ENCODE measurements at places on chromosomes 12 and 14. TPM values are rescaled to one million over a fixed set of nuclear protein-coding genes. Genes with fewer than 3 reads are reported as not detected.

- no peak for DNase-seq
- H3K27ac ChIP-seq = no peak overlapping the region
- H3K27me3 ChIP-seq = no peaks in the 10 kb centered on the region
- peak overlapping the region; percentile 90 for H3K4me3 ChIP-seq
These were observed 1.2 kb downstream of the NCKAP5L start for GRCh38 chr12:49827051-49827400.

DNA sequence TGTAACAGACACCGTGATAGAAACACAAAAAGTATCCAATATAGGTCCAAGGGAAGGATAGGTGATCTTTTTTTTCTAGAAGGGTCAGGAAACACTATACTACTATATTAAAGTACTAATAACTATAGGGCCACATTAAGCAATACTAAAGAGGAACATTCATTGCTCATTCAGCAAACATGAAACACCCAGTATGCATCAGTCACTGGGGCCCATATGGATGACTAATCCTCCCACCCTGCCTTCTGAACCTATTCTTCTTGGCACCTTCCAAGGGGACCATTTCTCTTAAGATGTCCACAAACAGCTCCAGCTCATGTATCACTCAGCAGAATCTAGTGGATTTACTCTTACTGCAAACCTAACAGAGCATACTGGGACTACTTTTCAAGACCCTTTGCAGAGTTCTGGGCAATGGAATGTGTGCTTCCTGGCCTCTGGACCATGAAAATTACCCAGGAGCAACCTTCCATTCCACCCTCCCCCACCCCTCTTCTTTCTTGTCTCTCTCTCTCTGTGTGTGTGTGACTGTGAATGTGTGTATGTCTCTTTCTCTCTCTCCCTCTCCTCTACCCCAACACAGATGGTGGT lies 187.9 kb downstream of the EPS8 start:
- H3K4me3 ChIP-seq = no peak overlapping the region
- DNase-seq = no peak
- H3K27me3 ChIP-seq = no peaks in the 10 kb centered on the region
- no peaks in the 10 kb centered on the region for H3K36me3 ChIP-seq

DNA sequence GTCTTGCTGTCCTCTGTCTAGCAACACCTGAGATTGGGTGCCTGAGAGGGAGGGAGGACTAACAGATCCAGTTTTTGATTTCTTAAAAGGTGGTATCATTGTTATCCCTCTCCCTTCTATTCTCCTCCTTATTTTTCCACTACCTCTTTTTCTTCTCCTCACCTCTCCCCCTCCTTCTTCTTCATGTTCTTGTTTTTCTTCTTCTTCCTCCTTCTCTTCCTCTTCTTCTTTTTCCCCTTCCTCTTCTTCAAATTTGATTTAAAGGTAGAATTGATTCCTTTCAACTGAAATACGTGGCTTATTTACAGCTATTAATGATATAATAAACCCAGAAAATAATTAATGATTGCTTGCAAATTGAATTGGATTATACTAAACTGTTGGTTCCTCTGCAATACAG lies 256.8 kb upstream of the BTG1 start:
- H3K4me3 ChIP-seq = no peak overlapping the region
- H3K36me3 ChIP-seq = peaks cover 26% of the 10 kb centered on the region
- peak overlapping the region; percentile 98 for H3K27ac ChIP-seq
- H3K4me1 ChIP-seq = peaks cover 83% of the 10 kb centered on the region

DPPA3 gene
- not detected for total RNA-seq

PLEK2 gene
- not detected for total RNA-seq
